Activated CD4-positive, alpha-beta T cell treated with anti-CD3 and anti-CD28 coated beads, Interleukin-2, amount 50 U/mL, for 24 hours (primary cell): ENCODE measurements at places on chromosomes 7 and 10.
A peak's percentile ranks its signal among the peaks of the same experiment; 100 is the strongest.

DNA sequence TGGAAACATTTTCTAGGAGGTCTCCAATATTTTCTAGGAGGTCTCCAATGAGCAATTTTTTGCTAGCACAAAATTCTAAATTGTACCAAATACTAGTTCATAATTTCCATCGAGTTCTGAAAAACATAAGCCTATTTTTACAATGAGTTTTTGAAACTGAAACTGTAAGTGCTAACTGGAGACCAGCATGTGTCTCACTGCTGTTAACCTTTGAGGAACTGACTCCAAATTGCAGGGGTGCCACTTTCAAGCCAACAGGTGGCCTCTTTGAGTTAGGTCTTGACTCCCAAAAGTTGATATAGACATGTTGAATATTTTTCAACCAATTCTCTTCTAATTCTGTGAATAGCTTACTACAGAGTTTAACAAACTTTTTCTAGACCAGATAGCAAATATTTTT, 58.8 kb downstream of the CAV1 start:
- DNase-seq = no peak

DNA sequence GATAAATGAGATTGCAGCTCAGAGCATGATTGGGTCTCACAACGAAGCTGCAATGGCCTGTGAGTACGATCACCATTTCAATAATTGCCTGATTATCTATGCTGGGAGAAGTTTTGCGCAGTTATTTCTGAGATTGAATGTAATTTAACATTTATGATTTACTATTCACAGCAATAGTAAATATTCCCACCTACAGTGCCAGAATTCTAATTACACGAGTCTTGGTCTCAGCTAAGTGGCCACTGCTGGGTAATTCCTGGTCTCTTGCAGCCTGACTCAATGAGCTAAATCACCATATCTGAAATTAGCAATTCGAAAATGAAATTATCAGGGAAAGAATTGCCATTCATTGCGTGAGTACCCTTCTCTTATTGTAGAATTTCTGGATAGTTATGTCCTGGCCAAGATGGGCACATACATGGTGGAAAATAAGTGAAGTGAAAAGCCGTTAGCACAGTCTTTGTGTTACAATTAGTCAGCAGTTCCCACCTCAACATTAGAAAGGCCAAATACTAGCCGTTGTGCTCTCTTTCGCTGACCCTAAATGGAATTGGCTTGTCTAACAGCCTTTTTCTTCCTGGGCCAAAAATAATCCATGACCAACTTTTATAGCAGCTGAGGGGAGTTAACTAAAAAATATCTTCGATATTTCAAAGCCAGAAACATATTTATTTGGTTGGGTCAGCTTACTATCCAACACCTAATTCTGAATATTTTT, 681.0 kb upstream of the C7orf33 start:
- DNase-seq = no peak

DNA sequence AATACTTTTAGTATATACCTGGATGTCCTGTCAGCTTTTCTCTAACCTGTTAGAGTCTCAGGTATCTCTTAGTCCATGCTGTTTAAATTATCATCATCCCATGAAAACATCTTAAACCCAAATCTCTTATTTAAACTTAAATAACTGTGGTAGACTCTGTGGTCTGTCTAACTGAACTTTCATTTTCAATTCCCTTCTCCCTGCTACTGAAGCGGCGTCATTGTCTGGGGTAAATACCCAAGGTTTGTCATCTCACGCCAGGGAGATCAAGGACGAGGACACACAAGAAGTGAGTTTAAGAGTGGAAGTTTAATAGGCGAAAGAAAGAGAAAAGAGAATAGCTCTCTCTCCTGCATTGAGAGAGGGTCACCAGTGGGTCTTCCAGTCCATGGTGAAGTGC, 804.4 kb upstream of the CELF2 start:
- no peak for DNase-seq

DNA sequence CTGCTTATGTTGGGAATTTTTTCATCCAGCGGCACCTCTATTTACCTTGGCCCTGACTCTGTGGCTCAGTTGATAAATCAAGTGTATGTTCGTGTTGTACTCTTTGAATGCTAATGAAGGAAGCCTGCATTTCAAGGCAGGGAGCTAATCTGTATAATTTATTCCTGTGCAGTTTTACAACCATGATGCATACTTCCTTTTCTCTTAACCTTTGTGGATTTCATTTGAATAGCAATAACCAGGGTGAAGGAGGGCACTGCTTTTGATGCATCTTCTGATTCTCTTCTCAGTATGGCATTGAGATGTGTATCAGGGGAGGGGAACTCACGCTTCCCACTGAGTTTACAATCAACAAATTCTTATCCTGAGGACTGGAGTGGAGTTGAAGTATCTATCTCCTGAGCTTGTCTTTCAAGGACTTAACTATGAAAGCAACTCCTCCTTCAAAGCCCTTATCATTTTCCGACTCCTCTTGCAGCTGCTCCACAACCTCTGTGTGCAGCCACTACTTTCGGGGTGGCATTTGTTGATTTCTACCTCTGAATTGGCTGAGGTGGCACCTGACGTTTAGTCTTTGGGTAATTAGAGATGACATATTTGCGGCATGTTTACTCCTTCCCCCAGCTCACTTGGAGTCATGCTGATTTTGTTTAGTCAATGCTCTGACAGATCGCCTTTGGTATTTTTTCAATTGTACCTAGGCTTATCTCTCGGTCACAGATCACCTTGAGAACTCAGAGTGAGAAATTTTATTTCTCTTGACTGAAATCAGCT, 275.2 kb downstream of the PHTF2 start:
- DNase-seq = no peak

- no peak for DNase-seq
These were observed 165.4 kb upstream of the RNF32 start for GRCh38 chr7:156475179-156475578.

DNA sequence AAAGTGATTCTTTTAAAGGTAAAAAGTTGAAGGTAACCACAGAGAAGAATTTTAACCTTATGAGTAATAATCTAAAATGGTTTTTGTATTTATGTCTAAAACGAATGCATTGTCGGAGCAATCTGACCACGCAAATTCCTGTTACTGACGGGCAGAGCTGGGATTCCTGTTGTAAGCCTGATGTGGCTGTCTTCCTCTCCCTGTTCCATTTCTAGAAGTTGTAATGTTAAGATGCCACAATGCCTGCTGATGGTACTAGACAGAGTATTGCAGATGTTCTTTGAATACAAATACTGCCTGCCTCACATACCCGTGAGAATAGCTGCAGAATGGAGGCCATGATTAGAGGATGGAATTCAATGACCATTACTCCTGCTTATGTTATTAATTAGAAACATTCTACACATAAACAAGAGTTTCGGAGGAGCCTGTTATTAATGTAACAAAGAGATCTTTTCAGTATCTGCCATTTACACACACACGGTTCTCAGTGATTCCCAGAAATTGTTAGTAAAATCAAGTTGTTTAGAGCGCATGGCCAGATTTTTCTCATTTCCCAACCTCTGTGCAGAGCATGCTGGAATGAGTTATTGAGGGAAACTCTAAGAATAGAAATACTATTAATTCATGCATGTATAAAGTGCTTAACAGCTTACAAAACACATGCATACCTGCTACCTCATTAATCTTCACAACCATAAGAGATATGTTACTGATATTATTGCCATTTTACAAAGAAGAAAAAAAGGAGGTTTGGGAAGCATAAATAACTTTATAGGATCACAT, 196.8 kb downstream of the PTN start:
- DNase-seq = no peak

DNA sequence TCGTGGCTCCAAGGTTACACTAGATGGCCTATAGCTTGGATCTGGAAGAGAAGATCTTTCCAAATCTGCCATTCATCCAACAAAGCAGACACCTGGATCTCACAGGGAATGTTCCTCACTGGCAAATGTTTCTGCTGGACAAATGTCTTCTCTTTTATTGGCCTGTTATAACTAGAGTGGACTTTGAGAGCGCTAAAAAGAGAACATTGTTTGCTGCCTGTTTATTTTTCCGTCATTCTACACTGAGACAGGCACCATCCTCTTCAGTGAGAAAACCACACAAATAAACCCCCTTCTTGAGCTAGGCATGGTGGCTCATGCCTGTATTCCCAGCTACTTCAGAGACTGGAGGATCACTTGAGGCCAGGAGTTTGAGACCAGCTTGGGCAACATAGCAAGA, 206.9 kb downstream of the CREB5 start:
- DNase-seq = no peak

- no peak for DNase-seq
These were observed 1.7 kb upstream of the STN1 start for GRCh38 chr10:103919648-103920025.

- no peak for DNase-seq
These were observed 13.2 kb downstream of the AKR1B15 start for GRCh38 chr7:134562136-134562535.

GRCh38 chr7:50552139-50552538, 13.1 kb downstream of the DDC start:
- DNase-seq = no peak

- DNase-seq = no peak
These were observed 25.5 kb upstream of the C10orf105 start for GRCh38 chr10:71744897-71745663.

- DNase-seq = no peak
These were observed 2.1 kb downstream of the GLCCI1 start for GRCh38 chr7:7970531-7971307.

DNA sequence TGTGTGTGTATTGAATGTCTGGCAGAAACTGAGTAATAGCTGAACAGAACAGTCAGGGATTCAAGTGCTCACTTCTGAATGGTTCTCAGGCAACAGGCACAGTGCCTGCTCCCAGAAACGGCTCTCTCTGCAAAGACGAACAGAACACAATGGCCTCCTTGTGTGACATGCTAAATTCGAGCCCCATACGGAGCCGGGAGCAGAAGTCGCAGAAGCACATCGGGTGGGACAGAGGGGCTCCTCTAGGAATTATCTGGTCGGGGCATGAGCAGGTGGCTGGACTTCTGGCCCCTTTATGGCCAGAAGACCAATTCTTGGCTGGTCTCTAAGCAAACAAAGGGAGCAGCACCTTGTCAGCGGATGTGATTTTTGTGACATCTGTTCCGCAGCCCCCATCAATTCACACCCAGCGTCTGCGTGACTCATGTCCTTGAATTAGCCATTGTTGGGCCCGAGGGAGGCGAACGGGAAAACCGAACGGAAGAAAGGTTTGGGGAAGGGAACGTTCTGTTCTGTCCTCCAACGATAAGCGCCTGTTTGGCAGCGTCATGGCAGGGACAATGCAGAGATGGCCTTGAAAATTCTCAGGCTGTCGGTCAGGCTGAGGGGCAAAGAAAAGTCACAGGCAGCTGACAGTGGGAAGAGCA, 47.3 kb upstream of the NPTX2 start:
- DNase-seq = no peak

- DNase-seq = no peak
These were observed 56.4 kb downstream of the KIF5B start for GRCh38 chr10:31999836-32000235.

- no peak for DNase-seq
These were observed 17.2 kb downstream of the STX1A start for GRCh38 chr7:73702226-73702625.

DNA sequence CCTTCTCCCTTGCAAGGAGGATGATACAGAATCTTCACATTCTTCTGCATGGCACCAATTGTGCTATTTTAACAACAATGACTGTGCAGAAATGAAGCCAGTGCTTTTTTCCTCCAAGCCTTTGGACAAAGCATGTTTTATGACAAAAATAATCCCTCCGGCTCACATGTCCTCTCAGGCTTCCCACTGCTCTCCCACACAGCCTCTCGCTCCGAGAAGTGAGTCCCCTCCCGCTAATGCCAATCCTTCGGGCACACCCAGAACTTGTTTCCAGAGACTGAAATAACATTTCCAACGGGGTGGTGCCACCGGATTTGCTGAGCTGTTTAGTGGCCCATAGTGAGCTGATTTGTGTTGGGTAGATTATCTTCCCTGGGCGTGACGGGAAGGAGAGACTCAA, 35.8 kb downstream of the RBM17 start:
- no peak for DNase-seq

- DNase-seq = no peak
These were observed 191.0 kb downstream of the CAMK1D start for GRCh38 chr10:12540341-12540781.

- no peak for DNase-seq
These were observed 18.4 kb downstream of the GNA12 start for GRCh38 chr7:2825559-2826227.

DNA sequence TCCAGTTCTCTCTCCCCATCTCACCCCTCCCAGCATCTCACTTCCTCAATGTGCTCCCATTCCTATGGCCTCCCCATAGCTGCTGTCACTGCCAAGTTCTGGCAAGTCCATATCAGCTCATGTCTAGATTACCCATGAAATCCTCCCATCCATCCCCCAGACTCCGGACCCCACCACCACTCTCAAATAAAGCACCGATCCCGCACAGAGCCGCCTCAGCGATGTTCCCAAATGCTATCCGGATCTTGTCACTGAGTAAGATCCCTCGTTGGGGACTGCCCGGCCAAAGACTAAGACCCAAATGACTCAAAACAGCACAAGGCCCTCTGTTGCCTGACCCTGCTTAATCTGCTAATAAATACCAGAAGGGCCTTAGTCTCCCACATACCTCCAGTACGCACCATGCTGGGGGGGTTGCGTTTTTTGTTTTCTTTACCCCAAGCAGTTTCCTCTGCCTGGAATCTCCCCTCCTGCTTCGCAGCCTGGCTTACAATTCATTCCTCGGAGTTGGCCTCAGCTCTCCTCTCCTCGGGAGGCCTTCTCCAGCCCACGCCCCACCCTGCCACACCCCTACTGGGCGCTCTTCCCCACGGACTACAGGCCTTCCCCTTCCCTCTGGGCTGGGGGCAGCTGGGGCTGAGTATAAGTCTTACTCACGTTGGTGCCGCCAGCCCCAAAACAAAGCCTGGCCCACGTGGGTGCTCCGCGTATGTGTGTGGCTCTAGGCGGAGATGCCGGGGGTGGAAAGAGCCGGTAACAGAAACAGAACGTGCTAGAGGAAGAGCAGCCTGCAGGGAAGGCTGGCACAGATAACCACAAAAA, 1.8 kb upstream of the DUSP5 start:
- DNase-seq = peak; percentile 22

DNA sequence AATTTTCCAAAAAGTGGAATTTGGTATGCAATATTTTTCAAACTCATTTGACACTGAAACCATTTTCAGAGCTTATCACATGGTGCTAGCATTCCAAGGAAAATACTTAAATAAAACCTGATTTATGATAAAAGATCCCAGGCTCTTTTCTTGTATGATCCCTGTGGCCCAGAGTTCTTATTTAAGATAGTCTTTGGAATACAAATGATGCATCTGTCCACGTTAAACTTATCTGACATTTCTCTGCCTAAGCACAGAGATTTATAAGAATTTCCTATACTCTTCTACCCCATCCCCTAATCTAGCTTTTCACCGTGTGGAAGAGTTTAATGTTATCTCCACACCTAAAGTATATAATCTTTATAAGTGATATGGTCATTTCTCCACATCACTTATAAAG, 66.2 kb downstream of the AHR start:
- DNase-seq = no peak

GRCh38 chr7:105209870-105210269, 178.9 kb downstream of the SRPK2 start:
- no peak for DNase-seq

DNA sequence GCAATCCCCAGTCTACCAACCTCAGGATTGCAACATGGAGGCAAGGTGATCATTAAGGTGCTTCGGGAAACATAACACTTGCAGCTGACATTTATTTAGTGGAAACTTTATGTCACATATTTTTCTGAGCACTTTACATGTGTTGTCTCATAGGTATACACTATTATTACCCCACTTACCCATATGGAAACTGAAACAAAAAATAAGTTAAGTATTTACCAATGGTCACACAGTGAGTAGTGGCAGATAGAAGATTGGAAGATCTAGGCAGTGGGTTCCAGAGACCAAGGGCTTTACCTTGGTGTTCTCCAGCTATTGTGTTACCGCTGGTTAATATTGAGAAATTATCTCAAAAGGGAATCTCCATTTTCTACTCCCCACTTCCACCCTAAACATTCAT, 1279.1 kb upstream of the SORCS1 start:
- no peak for DNase-seq
